ENCODE measurements at places on chromosomes 5 and 9. TPM values are rescaled to one million over a fixed set of nuclear protein-coding genes. Genes with fewer than 3 reads are reported as not detected.

Gene ACTBL2
- not detected for polyA plus RNA-seq

Gene NRG2
- polyA plus RNA-seq, result 0.80 TPM

Gene PCDHGA11
- not detected for polyA plus RNA-seq

Gene TRPM6
- 10.8 TPM for polyA plus RNA-seq

Gene HRH2
- 3.6 TPM for polyA plus RNA-seq

Gene SPAG8
- not detected for polyA plus RNA-seq

Gene GLRA1
- polyA plus RNA-seq, result not detected

Gene MAN2A1
- polyA plus RNA-seq, result 23.7 TPM

Gene SPINK4
- 121 TPM for polyA plus RNA-seq

Gene CLTB
- 403 TPM for polyA plus RNA-seq

Gene TSLP
- 1.2 TPM for polyA plus RNA-seq

Gene GIN1
- 3.0 TPM for polyA plus RNA-seq

DNA sequence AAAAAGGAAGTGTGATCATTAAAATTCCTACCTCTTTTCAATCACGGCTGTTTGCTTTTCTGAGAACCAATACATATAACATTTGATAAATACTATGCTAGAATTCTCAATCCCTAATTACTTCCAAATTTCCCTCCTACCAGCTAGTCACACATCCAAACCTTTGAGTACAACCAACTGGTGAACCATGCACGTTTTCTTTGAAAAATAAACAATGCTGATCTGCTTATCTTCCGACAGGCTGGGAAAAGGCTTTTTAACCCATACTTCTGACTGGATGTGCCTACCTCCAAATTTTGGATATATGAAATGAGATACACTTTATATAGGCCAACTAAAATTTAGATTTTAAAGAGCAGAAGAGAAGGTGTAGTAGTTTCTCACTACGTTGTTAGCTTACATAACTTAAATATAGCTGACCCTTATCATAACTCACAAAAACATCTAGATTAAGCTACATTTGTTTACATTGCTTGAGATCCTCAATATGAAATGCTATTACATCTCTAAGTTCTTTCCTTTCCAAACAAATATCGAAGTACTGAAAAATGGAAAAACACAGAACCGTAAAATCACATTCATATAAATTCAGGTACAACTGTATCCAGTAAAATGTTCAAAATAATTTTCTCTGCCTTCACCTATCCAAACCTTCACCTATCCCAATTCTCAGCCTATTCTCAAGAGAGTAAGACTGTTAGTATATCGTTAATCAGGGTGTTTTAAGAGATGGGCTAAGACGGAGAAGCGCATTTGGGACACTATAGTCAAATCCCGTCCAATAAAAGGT lies 2.1 kb downstream of the NR3C1 start:
- H3K27ac ChIP-seq, result peak overlapping the region; percentile 99
- peaks cover 62% of the 10 kb centered on the region for H3K4me1 ChIP-seq
- peak overlapping the region; percentile 88 for H3K4me3 ChIP-seq
- DNase-seq, result no peak
- H3K36me3 ChIP-seq, result no peaks in the 10 kb centered on the region

DNA sequence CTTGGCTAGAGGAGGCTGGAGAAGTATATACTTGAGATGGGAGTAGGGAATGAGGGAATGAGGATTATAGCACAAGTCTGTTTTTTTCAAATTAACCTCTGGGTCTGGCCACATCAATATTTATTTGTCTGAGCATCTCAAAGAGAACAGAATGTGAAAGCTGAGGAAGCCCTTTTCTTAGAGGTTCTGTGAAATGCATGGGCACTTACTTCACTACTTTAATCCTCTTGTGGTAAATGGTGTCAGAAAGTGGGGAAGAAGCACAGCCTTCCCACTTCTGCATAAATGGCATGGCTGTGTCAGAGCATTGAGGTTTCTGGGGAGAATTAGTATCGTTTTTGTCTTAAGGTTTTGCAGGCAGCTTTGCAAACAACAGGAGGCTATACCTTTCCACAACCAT lies 48.6 kb downstream of the SPATA31D1 start:
- DNase-seq, result no peak
- no peaks in the 10 kb centered on the region for H3K27me3 ChIP-seq
- no peaks in the 10 kb centered on the region for H3K36me3 ChIP-seq
- H3K4me3 ChIP-seq, result no peak overlapping the region

GRCh38 chr5:132339502-132339901 lies 30.0 kb upstream of the SLC22A5 start:
- no peaks in the 10 kb centered on the region for H3K36me3 ChIP-seq
- no peaks in the 10 kb centered on the region for H3K4me1 ChIP-seq
- H3K27me3 ChIP-seq, result no peaks in the 10 kb centered on the region
- no peak for DNase-seq

GRCh38 chr9:122383992-122384461 lies 13.2 kb downstream of the PTGS1 start:
- H3K4me1 ChIP-seq, result no peaks in the 10 kb centered on the region
- H3K4me3 ChIP-seq, result no peak overlapping the region
- H3K27ac ChIP-seq, result peak overlapping the region; percentile 63
- H3K27me3 ChIP-seq, result no peaks in the 10 kb centered on the region
- H3K36me3 ChIP-seq, result peaks cover 30% of the 10 kb centered on the region
- peak; percentile 46 for DNase-seq

DNA sequence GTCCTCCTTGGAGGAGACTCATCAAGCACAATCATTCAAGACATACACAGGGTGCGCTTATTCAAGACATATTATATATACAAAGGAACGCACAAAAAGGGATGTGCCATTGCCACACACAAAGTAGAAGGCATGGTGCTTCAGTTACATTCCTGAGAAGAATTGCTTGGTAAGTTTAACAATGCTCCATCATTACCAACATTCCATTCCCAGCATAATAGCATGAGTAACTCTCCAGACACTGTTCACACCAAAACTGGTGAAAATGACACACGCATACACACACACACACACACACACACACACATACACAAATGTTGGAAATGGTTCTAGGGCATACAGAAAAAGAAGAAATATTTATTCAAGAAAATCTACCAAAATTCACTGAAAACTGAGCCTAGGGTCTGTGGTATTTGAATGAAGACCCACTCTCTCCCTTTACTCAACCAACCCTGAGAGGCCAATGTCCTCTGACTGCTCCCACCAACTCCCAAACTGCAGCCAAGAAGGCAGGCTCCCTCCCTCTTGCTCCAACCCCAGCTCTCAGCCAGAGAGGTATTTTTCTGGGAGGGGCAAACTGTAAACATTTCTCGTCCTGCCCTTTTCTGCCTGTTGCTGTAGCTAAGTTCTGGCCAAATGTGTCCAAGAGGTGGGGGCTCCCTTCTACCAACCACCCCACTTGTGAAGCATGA lies 19.9 kb downstream of the UGT3A1 start:
- no peak for DNase-seq
- no peak overlapping the region for H3K27ac ChIP-seq

- no peak overlapping the region for H3K27ac ChIP-seq
- no peaks in the 10 kb centered on the region for H3K4me1 ChIP-seq
- no peaks in the 10 kb centered on the region for H3K36me3 ChIP-seq
- H3K27me3 ChIP-seq, result no peaks in the 10 kb centered on the region
- no peak overlapping the region for H3K4me3 ChIP-seq
These were observed 202.0 kb upstream of the HAPLN1 start for GRCh38 chr5:83922699-83923098.

DNA sequence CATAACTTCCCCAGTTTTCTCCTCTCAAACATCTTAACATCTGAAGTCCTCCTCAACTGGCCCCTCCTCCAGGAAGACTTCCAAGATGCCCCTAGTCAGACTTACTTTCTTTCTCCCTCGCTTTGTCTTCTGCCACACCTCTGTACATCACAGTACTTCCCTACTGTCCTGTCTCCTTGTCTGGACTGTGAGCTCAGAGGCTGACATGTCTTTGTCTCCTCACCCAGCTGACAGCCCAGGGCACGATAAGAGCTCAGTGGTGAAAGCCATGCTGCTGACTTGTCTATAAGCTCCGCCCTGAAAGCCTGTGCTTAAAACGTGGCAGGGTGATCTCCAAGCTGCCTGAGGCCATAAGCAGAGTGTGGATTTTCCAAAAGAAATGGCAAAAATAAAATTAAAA lies 33.0 kb upstream of the SLC25A51 start:
- H3K4me3 ChIP-seq, result no peak overlapping the region
- DNase-seq, result no peak
- H3K36me3 ChIP-seq, result no peaks in the 10 kb centered on the region
- no peaks in the 10 kb centered on the region for H3K27me3 ChIP-seq
- H3K4me1 ChIP-seq, result peaks cover 23% of the 10 kb centered on the region
- no peak overlapping the region for H3K27ac ChIP-seq

DNA sequence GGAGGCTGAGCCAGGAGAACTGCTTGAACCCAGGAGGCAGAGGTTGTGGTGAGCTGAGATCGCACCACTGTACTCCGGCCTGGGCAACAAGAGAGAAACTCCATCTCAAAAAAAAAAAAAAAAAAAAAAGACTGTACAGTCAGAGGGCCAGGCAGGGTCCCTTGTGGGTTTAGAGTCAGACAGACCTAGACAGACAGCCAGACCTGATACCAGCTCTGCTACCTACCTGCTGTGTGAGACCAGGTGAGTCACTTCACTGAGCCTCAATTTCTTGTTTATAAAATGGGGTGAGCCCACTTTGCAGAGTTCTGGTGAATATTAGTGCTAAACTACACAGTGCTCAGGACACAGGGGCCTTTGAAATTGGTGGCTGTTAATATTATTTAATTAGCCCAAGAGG lies 19.7 kb downstream of the TRIM14 start:
- H3K27ac ChIP-seq, result no peak overlapping the region
- no peak for DNase-seq
- H3K4me1 ChIP-seq, result no peaks in the 10 kb centered on the region
- H3K27me3 ChIP-seq, result no peaks in the 10 kb centered on the region
- H3K4me3 ChIP-seq, result no peak overlapping the region
- no peaks in the 10 kb centered on the region for H3K36me3 ChIP-seq

DNA sequence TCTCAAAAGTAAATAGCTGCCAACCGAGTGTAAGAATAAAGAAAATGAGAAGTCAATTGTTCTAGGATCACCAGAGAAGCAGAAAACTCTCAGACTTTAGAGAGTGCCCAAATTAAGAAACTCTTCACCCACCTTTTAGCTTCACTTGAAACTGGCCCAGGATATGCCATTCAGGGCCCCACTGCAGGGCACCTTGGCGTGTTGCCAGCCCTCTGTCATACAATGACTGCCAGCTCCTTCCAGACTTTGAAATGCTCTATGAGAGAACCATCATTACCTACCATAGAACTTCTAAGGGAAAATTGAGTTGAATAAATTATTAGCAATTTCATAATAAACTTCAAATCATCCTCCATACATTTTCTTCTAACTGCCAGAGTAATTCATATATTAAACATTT lies 240.5 kb downstream of the CETN3 start:
- no peaks in the 10 kb centered on the region for H3K36me3 ChIP-seq
- DNase-seq, result no peak
- peaks cover 14% of the 10 kb centered on the region for H3K4me1 ChIP-seq
- no peak overlapping the region for H3K27ac ChIP-seq

- H3K27ac ChIP-seq, result no peak overlapping the region
- H3K27me3 ChIP-seq, result no peaks in the 10 kb centered on the region
- no peak overlapping the region for H3K4me3 ChIP-seq
These were observed 5.2 kb upstream of the ALDOB start for GRCh38 chr9:101440714-101441230.

- H3K4me1 ChIP-seq, result peaks cover 95% of the 10 kb centered on the region
- peak overlapping the region; percentile 91 for H3K27ac ChIP-seq
- no peaks in the 10 kb centered on the region for H3K36me3 ChIP-seq
- no peak for DNase-seq
- no peaks in the 10 kb centered on the region for H3K27me3 ChIP-seq
These were observed 95.4 kb downstream of the DAB2IP start for GRCh38 chr9:121746866-121747265.

GRCh38 chr9:128316421-128316820 lies 5.8 kb downstream of the TRUB2 start:
- no peak overlapping the region for H3K27ac ChIP-seq
- H3K4me3 ChIP-seq, result no peak overlapping the region
- H3K36me3 ChIP-seq, result peaks cover 22% of the 10 kb centered on the region
- H3K4me1 ChIP-seq, result peaks cover 3% of the 10 kb centered on the region
- H3K27me3 ChIP-seq, result no peaks in the 10 kb centered on the region
- no peak for DNase-seq

- no peak overlapping the region for H3K4me3 ChIP-seq
- H3K27ac ChIP-seq, result no peak overlapping the region
- DNase-seq, result no peak
These were observed 143.5 kb upstream of the MRPS30 start for GRCh38 chr5:44665101-44665701.

- H3K36me3 ChIP-seq, result no peaks in the 10 kb centered on the region
- no peak for DNase-seq
- no peaks in the 10 kb centered on the region for H3K4me1 ChIP-seq
- no peak overlapping the region for H3K27ac ChIP-seq
- no peak overlapping the region for H3K4me3 ChIP-seq
These were observed 190.5 kb downstream of the HSPA4 start for GRCh38 chr5:133242221-133242835.

GRCh38 chr9:18825656-18826170 lies 207.3 kb downstream of the SAXO1 start:
- no peak overlapping the region for H3K27ac ChIP-seq
- DNase-seq, result no peak
- H3K4me3 ChIP-seq, result no peak overlapping the region
- H3K27me3 ChIP-seq, result no peaks in the 10 kb centered on the region
- no peaks in the 10 kb centered on the region for H3K36me3 ChIP-seq
- H3K4me1 ChIP-seq, result peaks cover 6% of the 10 kb centered on the region
